T-helper 22 cell (primary cell): ENCODE measurements at places on chromosomes 2 and 18.

DNA sequence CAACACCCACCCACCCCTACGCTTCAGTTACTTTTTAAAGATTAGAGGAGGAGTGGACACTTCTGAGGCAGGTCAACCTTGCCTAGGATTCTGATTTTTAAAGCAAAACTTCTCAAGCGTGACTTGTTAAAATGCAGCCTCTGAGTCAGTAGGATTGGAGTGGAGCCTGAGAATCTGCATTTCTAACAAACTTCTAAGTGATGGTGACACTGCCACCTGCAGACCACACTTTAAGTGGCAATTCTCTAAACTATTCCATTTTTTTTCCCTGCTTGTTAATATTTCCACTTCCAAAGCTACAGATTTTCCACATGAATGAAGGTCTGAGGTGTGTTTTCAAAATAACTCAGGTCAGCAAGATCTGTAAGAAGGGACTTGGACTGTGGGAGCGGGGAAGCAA lies 171.1 kb upstream of the CCDC150 start:
- no peak for DNase-seq

DNA sequence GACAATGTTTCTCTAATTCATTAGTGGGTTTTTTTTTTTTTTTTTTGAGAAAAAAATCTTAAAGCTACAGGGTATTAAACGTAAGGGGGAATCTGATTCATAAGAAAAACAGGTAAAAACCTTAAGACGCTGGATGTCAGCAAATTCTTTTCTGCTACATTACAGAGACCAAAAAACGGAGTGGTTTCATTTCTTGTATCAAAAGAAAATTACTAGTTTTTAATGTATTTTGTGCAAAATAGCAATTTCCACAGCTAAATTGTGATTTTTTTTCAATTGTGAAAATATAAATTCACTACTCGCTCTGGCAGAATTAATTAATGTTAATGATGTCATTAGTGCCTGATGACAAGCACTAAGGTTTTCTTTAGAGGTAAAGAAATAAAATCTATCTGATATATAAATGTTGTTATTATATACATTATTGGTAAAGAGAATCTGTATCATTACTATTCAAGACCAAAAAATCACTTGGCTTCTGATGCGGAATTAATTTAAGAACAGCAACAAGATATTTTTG lies 9.9 kb downstream of the OTX1 start:
- DNase-seq, result no peak

DNA sequence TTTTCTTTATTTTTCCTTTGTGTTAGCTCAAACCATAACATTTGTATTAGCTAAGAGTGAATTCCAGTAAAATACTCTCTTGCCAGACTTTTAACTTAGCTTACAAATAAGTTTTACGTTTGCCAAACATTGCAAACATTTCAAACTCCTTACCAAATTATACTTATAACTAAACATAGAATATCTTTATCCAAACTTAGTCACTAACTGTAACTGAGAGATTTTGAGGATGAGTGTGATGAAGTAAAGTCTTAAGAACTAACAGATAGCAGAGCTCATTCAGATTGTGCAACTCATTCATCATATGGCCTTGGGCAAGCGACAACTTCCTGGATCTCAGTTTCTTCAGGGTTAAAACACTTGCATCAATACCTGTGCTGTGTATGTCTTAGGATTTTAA lies 533.7 kb downstream of the TDRD15 start:
- no peak for DNase-seq

GRCh38 chr2:239197146-239197545 lies 203.7 kb downstream of the HDAC4 start:
- no peak for DNase-seq

DNA sequence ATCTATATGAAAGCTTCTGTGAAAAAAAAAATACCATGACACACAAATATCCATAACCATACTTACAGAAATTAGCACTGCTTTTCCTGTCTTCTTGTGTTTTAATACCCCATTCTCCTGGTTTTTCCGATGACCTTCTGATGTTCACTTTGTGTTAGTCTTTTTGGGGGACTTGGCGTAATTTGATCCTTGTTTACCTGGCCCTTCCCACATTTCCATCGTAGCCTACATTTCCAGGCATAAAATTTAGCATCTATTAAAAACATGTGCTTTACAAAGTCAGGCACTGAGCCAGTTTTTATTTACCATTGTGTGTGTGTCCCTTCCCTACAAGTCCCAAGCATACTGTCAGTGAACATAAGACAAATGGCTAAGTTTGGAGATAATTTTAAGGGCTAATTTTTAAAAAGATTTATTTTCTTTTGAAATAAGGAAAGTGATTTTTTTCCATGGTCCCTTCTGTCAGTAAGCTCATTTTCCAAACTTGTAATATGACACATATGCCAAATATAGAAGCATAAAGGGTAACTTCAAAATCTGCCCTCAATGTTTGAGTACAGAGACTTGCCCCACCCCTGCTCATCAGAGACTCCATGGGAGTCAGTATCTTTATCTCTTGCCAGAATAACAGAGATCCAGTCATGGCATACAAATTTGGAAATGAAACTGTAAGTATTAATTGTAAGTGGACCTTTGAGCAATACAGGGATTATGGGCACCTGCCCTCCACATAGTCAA lies 27.3 kb downstream of the SESTD1 start:
- no peak for DNase-seq

- no peak for DNase-seq
Observed at GRCh38 chr18:58534535-58535301, 94.2 kb downstream of the ALPK2 start.

GRCh38 chr2:163675388-163675787 lies 60.4 kb downstream of the FIGN start:
- no peak for DNase-seq

DNA sequence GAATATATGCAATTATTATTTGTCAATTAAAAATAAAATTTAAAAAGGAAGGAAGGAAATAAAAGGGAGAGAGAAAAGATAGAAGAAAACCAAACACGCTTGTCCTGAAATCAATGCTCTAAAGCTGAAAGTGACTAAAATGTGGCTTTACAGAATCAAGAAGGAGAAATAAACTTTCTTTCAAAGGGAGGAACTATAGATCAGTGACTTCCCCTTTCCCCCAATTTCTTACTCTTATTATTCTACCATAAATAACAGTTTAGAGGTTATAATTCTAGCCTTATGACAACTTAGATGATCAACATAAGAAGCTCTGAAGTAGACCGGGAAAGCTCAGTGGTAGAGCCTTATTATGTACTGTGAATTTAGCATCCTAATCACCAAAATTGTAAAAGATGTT lies 122.5 kb downstream of the ARHGAP15 start:
- DNase-seq, result no peak

- no peak for DNase-seq
Observed at GRCh38 chr2:223941579-223942277, 3.4 kb downstream of the WDFY1 start.

- DNase-seq, result no peak
Observed at GRCh38 chr2:172080641-172081220, 4.6 kb upstream of the DLX1 start.

GRCh38 chr2:46181306-46181705 lies 115.9 kb upstream of the EPAS1 start:
- DNase-seq, result no peak

- no peak for DNase-seq
Observed at GRCh38 chr2:20384953-20385352, 34.3 kb upstream of the PUM2 start.

DNA sequence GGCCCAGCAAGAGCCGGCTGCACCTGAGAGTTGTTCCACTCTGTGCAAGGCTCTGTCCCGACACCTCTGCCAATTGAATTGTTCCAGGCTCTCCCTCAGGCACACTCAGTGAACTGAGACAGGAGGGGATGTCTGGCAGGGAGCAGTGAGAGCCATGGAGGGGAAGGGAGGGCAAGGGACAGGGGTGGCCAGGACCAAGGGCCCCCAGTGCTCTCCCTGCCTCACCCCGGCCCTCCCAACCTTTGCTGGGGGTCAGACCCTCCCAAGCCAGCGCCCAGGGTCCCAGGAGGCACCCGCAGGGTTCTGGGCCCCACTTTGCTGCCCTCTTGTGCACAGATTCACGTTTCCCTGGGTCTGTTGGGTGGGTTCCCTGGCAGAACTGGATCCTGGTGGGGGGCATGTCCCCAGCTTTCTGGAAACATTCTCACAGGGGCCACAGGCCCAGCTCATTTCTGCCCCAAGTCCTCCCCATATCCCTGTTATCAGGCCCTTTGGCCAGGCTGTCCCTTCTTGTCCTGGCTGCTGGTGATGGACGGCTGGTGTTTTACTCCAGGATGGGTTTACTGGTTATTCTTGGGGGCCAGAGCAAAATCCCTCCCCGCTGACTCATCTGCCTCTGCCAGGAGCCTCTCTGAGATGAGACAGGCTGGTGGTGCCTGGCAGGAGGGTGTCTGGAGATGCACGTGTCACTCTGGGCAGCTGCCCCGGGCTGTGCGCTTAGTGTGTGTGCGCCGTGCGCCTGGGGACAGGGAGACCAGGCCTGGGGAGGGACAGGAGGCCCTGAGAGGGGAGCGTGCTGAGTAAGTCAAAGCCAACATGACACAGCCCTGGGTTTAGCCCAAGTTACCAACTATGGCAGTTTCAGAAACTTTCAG lies 136.5 kb upstream of the CTDP1 start:
- DNase-seq, result no peak

DNA sequence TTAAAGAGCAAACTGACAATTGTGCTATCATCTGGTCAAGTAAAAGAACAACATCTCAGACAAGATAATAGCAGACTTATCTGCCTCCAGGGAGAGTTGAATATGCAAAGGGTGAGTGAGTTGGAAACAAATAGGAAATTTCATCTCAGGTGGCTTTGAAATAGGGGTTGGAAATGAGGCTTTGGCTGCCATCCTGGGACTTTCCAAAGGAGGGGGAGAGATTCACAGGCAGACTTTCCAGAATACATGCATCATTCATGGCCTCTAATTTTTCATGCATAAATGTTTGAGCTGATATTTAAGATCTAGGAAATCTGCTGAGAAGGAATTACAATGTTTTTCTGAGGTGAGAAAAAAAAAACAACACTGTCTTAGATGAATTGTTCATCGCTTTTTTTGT lies 300.5 kb downstream of the ALK start:
- no peak for DNase-seq

DNA sequence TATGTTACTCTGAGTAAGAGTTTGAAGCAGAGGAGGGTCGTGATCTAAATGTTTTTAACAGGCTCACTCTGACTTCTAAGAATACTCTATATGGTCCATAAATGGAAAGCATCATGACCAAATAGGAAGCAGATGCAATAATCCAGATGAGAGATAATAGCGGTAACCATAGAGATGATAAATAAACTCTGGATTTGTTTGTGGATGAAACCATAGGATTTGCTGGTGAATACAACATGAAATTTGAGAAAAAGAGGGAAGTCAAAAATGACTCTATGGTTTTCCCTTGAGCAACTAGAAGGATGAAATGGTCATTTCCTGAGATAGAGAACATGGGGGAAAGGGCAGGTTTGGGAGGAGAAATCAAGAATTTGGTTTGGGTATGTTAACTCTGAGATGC lies 3.9 kb downstream of the HEATR5B start:
- DNase-seq, result no peak

GRCh38 chr2:189585226-189585756 lies 4.7 kb upstream of the SLC40A1 start:
- DNase-seq, result no peak

DNA sequence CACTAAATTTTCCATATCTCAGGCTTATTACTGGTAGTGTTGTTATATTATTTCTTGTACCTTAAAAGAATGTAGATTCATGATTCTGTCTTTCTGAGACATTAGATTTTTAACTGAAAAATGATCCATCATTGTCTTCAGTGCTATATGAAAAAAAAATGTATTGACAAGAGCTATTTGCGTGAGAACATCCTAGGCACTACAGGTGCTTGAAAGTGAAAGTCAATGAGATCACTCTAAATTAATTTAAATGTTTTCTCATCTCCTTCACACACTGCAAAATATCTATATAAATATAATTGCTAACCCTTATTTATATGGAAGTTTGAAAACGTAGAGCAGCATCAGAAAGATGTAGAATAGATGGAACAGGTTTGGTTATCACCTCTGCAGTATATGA lies 684.6 kb downstream of the TRIB2 start:
- no peak for DNase-seq

DNA sequence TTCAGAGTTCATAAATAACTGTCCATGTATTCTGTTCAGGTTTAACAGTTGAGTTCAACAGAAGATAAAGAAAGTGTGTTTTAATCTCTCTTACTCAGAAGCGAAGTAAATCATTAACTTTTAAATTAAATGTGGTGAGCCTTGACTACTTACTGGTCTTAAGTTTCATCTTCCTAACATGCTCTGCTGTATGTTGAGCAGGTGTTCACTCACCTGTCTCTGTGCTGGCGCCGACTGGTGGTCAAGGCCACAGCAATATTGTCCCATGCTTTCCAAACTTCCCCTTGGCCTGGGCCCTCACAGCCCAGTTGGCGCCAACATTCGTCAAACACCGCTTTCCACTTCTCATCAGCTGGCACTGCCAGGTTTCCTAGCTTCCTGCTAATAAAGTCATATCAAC lies 17.0 kb upstream of the MPP4 start:
- DNase-seq, result no peak

DNA sequence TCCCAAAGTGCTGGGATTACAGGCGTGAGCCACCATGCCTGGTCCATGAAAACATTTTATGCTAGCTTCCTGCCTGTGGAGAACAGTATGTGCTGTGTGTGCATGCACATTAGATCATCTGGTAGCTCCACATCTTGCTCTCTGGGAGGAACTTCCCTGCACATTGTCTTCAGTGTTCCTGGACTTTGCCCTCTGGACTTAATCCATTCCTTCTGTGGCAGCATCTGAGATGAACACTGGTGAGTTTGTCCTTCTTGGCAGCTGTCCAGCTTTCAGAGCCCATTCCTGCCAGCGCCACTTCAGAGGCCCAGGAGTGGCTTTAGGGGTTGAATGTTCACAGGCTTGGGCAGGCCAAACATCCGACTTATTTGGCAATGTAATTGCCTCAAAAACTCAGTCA lies 65.2 kb downstream of the POU3F3 start:
- no peak for DNase-seq
